HTR-8/SVneo (cell line): ENCODE measurements at places on chromosomes 5 and 9.

GRCh38 chr9:70340572-70340971 is 73.9 kb downstream of the KLF9 start:
- peak; percentile 12 for DNase-seq

DNA sequence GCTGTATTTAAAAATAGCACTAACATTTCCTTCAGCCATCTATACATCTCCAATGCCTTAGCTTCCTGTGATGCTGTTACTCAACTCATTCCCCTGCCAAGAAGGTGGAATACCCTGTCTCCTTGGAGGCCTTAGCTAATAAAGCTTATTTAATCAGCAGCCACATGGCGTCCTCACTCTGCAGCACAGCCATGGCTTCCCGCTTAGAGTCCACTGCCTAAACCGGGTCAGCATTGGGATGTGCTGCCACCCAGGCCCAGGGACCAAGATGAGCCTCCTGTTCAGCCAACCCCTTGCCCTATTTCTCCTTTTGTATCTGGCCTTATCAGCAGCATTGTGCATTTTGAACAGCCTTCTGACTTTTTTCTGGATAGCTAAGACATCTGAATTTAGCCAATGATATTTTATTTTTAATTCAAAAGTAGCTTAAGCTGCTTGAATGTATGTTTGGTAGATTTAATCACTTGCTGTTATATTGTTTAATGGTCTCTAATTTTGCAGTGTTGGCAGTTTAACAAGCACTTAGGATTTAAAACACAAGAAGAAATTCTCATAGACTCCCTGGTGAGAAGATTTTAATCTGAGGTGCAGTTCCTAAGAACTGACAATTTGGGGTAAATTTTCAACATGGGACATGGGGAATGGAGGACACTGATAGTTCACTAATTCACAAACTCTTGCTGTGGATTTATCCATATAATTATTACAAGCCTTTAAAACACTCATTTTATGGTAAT is 113.0 kb downstream of the RPS23 start:
- DNase-seq = no peak

- DNase-seq = no peak
Measured at GRCh38 chr5:90873033-90873517, 314.5 kb downstream of the ADGRV1 start.

DNA sequence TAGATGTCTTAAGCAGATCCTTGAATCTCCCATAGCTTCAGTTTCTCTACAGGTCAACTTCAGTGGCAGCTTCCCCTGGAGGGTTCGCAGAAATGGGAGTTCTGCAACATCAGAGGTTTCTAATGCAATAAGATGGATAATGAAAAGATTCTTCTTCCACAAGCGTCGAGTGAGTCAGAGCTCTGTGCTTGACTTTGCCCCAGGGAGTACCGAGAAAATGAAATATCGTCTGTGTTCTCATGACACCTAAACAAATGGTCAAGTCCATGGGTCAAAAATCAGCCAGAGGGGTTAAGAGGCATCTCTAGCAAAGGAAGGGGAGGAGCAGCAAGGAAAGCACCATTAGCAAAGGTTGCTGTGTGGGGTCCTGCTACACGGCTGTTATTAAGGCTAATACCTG is 3.2 kb upstream of the ADRA1B start:
- peak; percentile 64 for DNase-seq

DNA sequence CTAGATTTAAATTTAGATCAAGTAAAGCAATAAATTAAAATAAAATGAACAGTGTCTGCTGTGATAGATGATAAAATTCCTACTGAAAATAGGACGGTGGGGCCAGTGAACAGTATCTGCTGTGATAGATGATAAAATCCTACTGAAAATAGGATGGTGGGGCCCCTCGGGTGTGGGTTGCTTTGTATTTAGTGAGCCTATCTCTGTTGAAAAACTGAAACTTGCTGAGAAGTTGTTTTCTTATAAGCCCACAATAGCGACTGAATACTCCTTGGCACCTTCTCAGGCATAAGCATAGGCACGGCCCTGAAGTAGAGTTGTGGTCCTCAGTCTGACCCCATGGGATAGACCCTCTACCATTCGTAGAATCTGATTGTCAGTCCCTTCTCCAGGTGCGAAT is 5.7 kb downstream of the SDHA start:
- DNase-seq = no peak

DNA sequence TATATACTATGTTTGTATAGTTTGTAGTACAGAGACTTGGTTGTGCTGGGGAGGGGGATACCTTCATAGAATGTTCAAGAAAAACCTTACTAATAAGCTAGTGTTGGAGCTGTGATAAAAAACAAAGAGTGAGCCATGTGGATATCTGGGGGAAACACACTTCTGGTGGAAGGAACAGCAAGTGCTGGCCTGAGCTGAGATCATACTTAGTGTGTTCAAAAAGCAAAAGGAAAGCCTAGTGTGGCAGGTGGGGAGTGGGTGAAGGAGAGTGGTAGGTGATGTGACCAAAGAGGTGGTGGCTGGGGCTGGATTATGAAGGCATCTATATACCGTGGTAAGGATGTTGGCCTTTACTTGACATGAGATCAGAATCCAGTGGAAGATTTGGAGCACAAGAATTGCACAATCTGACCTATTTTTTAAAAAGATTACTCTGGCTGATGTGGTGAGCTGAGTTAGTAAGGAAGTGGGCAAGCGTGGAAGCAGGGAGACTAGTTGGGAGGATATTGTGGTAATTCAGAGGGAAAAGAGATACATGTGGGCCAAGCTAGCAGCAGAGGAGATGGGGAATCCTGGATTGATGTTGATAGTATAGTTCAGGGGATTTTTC is 26.6 kb downstream of the PALM2AKAP2 start:
- DNase-seq = no peak

DNA sequence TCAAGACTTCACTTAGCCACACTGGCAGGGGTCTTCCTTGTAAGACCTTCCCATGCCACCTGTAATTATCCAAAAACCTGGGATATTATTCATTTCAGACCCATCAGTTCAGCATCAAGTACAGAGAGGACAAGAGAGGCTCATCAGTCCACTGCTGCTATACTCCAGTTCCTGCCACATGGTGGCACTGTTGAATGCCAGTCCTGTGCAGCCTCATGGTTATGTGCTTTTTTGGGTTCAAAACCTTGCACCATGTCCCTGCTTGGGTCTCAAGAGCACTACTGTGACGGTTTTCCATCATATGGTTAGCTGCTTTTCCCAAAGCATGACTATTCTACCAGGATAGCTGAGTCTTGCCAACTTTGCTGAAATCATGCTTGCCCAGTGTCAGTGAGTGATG is 8.5 kb downstream of the PTGS1 start:
- no peak for DNase-seq

DNA sequence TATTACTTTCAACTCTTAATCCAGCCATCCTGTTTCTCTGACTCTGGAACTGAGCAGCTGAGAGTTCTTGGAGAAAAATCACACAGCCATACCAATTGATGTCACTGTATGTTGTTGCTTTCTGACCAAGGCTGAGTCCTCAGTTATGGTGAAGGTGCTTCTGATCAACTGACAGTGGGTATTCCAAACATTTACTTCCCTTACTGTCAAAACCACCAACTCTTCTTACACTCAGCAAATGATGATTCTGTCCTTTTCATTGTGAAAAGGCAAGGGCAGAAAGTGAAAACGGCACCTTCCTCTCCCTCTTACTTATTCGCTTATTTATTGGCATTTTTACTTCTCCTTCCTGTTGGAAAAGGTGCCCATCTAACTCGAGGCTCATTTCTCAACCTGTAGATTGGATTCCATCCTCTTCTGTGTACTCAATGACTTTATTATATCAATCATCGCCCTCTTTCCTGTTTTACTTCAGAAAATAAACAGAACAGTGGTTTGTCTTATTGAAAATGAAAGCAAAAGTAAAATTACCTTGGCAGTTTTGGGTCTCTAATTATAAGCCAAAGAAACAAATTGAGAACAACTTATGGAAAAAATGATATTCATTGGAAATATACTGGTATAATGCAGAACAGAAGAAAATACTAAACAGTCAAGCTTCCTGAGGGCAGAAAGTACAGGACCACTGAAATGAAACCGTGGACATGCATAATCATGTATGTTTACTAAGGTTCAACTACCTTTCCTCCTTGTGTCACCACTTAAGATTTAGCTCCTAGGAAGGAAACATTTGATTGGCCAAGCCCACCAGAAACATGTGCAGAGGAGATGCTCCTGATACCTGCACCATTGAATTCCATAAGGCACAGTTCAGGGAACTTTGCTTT is 104.5 kb upstream of the CHD1 start:
- DNase-seq = no peak

GRCh38 chr5:179227229-179227579 is 118.1 kb downstream of the ADAMTS2 start:
- DNase-seq = no peak

GRCh38 chr5:54518146-54518817 is 723 bp downstream of the SNX18 start:
- DNase-seq = no peak

DNA sequence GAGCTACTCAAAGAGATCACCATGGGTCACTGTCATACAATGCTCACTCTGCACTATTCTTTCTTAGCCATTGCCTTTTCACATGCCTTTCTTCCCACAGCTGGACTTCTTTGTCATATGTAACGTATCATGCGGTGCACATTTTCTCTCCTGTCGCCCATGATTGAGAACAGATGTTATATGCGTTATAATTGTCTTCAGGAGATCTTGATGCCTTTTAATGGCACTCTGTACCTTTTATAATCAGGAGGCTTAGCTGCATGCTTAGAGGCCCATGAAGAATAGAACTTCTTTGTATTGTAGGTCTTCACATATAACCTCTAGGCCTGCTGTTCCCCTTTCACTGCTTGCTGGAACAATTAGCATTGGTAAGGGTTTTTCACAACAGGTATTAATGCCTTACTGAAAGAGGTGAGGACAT is 436.1 kb downstream of the CDH10 start:
- no peak for DNase-seq

- no peak for DNase-seq
Measured at GRCh38 chr5:164132358-164132757, 626.9 kb downstream of the MAT2B start.

DNA sequence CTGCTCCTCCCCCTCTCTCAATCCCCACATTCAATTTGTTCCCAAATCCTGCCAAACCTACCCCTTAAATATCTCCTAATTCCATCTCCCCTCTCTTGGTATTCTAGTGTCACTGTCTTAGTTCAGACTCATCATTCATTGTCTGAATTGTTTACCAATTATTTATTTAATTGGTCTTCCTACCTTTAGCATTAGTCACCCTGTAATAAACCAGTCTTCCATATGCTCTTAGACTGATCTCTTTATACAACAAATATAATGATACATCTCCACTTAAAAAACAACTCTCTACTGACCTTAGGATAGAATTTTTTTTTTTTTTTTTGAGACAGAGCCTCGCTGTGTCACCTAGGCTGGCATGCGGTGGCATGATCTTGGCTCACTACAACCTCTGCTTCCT is 51.4 kb downstream of the RFK start:
- DNase-seq = no peak

DNA sequence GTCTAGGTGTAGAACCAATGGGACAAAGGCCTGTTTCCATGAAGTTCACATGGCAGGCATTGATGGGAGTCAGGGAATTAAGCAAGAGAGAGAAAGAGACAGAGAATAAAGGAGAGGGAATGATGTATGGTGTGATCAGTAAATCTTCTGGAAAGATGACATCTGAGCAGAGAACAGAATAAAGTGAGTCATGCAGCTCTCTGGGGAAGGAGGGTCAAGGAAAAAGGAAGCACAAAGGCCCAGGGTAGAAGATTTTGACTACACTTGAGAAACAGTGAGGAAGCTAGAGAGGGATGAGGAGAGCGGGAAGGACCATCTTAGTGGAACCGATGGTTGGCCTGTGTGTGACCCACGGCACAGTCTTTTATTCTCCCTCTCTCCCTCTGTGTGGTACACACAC is 425.9 kb downstream of the SPOCK1 start:
- DNase-seq = peak; percentile 10

- no peak for DNase-seq
Measured at GRCh38 chr5:50967563-50968355, 301.3 kb downstream of the PARP8 start.

GRCh38 chr9:130940027-130940549 is 1.0 kb upstream of the FIBCD1 start:
- no peak for DNase-seq

DNA sequence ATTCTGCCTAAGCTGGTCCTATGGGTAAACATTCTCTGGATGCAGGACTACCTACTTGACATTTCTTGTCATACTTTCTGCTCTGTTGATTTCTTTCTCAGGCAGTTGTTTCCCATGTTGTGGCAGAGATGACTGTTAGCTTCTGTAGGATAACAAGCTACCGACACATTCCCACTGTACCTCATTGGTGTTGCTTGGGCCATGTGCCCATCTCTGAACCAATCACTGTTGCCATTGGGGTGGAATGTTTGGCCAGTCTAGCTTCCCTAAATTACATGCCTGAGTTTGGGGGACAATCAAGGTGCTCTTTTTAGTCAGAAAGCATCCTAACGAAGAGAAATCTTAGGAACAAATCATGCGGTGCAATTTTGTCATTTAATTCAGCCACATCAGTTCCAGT is 212.0 kb downstream of the KDM4C start:
- no peak for DNase-seq

DNA sequence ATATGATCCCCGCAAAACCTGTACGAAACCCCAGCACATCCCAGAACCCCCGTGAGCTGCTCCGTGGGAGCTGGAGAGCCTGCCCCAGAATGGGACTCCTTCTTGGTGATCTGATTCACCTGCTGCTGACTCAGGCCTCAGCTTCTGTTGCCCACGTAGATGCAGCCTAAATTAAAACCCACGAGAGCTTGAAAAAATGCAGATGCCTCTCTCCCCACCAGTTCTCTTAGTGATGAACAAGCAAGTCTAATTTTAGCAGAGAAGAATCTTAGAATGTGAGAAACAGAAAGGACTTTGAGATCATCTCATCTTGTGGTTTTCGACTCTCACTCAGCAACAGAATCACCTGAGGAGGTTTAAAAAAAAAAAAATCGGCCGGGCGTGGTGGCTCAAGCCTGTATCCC is 57.6 kb downstream of the TMOD1 start:
- no peak for DNase-seq

- no peak for DNase-seq
Measured at GRCh38 chr9:135888126-135888765, 19.1 kb downstream of the CAMSAP1 start.

- DNase-seq = no peak
Measured at GRCh38 chr9:136015656-136016571, 54.7 kb upstream of the UBAC1 start.

GRCh38 chr9:116264361-116264760 is 110.8 kb downstream of the PAPPA start:
- DNase-seq = no peak

GRCh38 chr9:118364266-118365106 is 660.3 kb downstream of the TLR4 start:
- DNase-seq = no peak

GRCh38 chr9:6894135-6894534 is 136.4 kb downstream of the KDM4C start:
- DNase-seq = no peak

GRCh38 chr9:124137009-124137943 is 120.5 kb upstream of the NEK6 start:
- no peak for DNase-seq

- DNase-seq = no peak
Measured at GRCh38 chr9:133200631-133201030, 8.4 kb downstream of the OBP2B start.

- DNase-seq = no peak
Measured at GRCh38 chr9:1087120-1087881, 37.1 kb downstream of the DMRT2 start.

GRCh38 chr5:111948092-111948841 is 191.3 kb upstream of the NREP start:
- DNase-seq = no peak

GRCh38 chr5:138489683-138490061 is 24.4 kb downstream of the EGR1 start:
- DNase-seq = no peak

GRCh38 chr5:160423099-160423498 is 1.4 kb downstream of the PTTG1 start:
- no peak for DNase-seq
